ENCODE measurements at places on chromosomes 5 and 9. TPM values are rescaled to one million over a fixed set of nuclear protein-coding genes. Genes with fewer than 3 reads are reported as not detected.

Gene C5orf34
- total RNA-seq, result 0.88 TPM

Gene CNTNAP3B
- total RNA-seq, result not detected

- H3K4me1 ChIP-seq, result no peaks in the 10 kb centered on the region
- no peaks in the 10 kb centered on the region for H3K27me3 ChIP-seq
- DNase-seq, result no peak
- H3K27ac ChIP-seq, result no peak overlapping the region
Measured at GRCh38 chr9:107942856-107943255, 453.3 kb upstream of the KLF4 start.

GRCh38 chr5:73994963-73995362 is 369.0 kb downstream of the ARHGEF28 start:
- DNase-seq, result no peak
- no peak overlapping the region for H3K4me3 ChIP-seq
- no peak overlapping the region for H3K27ac ChIP-seq
- H3K4me1 ChIP-seq, result no peaks in the 10 kb centered on the region

DNA sequence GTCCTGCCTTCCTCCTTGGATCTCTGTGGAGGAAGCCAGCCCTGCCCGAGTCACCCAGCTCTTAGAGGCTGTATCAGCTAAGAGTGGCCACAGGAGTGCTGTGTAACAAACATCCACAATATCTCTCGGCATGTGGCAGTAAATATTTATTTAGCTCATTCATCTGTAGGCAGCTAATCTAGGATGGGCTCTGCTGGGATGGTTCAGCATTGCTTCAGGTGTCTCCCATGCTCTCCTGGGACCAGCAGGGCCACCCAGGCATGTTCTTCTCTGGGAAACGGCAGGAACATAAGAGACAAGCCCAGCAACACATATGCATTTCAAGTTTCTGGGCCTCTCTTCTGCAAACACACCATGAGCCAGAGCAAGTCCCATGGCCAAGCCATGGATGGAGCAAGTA is 56.1 kb downstream of the HRH2 start:
- peaks cover 5% of the 10 kb centered on the region for H3K36me3 ChIP-seq
- no peak overlapping the region for H3K4me3 ChIP-seq
- H3K27me3 ChIP-seq, result no peaks in the 10 kb centered on the region
- no peak for DNase-seq

DNA sequence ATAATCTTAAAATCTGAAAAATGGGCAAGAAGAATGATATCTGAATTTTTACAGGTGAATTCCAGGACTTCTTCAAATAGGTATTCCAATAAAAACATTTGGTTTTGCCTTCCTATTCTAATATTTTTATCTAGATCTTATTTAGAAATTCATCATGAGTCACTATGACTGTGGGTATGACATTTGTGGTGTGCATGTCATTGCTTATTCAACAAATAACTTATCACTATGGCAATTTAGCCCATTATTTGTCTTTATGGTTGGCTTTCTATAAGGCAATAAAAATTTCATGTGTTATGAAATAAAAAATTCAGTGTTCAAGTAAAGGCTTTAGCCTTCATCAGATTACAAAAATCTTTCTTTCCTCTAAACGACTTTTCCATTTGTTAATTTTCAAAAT is 1139.6 kb upstream of the NUDT12 start:
- no peak for DNase-seq
- no peak overlapping the region for H3K27ac ChIP-seq
- no peak overlapping the region for H3K4me3 ChIP-seq
- H3K27me3 ChIP-seq, result no peaks in the 10 kb centered on the region
- no peaks in the 10 kb centered on the region for H3K4me1 ChIP-seq

GRCh38 chr5:134525683-134526482 is 413 bp downstream of the JADE2 start:
- peaks cover 49% of the 10 kb centered on the region for H3K4me1 ChIP-seq
- peak; percentile 51 for DNase-seq
- H3K27ac ChIP-seq, result peak overlapping the region; percentile 99
- H3K36me3 ChIP-seq, result peaks cover 9% of the 10 kb centered on the region
- no peaks in the 10 kb centered on the region for H3K27me3 ChIP-seq
